GM20000 (cell line): ENCODE measurements at places on chromosomes 3 and 15.

GRCh38 chr15:57118013-57118799 lies 199.8 kb downstream of the TCF12 start:
- no peak for DNase-seq

- DNase-seq, result no peak
Measured at GRCh38 chr3:115899535-115899934, 276.2 kb downstream of the GAP43 start.

- no peak for DNase-seq
Measured at GRCh38 chr3:171715155-171715554, 95.1 kb downstream of the PLD1 start.

GRCh38 chr3:118943597-118943996 lies 91.0 kb downstream of the IGSF11 start:
- DNase-seq, result no peak

DNA sequence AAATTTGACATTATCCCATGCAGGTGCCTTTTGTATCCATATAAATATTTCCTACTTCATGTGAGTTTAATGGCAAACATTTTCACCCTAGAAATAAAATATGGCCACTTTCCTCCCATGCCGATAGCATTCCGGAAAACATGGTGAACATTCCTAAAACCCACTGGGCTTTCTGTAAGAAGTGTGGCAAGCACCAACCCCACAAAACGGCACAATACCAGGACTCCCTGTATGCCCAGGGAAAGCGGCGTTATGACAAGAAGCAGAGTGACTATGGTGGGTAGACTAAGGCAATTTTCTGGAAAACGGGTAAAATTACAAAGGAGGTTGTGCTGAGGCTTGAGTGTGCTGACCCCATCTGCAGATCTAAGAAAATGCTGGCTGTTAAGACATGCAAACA lies 7.6 kb downstream of the ANXA2 start:
- no peak for DNase-seq

DNA sequence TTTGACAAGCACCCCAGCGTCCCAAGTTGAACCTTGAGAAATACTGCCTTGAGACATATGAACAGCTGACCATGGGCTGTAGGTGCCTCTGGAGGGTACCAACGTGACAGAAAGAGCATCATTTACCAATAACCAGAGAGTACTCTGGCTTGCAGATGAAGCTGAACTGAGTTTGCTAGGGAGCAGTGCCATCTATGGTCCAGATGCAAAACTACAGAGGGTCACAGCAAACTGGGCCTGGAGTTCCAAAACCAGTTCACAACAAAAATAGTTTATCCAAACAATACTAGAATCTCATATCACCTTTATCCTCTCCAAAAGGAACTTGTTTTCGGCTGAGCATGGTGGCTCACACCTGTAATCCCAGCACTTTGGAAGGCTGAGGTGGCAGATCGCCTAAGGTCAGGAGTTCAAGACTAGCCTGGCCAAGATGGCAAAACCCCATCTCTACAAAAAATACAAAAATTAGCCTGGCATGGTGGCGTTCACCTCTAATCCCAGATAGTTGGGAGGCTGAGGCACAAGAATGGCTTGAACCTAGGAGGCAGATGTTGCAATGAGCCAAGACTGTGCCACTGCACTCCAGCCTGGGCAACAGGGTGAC lies 69.3 kb downstream of the CHAC1 start:
- peak; percentile 38 for DNase-seq

GRCh38 chr15:58139989-58140522 lies 1.9 kb downstream of the AQP9 start:
- no peak for DNase-seq

DNA sequence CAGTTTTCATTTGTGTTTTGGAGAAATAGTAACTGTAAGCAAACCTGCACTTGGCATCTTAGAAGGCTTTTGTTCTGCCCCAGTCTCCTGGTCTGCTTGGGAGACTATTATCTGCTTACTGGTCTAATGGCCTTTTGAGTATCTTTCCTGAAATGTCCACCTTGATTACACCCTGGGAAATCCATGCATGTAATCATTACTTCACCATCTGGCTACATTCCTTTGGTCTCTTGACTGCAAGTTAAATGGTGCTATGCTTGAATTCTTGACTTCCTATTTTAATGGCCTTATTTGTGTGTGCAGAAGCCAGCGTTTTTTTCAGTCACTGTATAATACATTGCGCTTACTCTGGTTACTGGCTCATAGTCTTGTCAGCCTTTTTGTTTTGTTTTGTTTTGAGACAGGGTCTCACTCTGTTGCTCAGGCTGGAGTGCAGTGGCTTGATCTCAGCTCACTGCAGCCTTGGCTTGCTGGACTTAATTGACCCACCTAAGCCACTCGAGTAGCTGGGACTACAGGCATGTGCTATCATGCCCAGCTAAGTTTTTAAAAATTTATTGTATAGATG lies 30.0 kb downstream of the CHD2 start:
- no peak for DNase-seq

DNA sequence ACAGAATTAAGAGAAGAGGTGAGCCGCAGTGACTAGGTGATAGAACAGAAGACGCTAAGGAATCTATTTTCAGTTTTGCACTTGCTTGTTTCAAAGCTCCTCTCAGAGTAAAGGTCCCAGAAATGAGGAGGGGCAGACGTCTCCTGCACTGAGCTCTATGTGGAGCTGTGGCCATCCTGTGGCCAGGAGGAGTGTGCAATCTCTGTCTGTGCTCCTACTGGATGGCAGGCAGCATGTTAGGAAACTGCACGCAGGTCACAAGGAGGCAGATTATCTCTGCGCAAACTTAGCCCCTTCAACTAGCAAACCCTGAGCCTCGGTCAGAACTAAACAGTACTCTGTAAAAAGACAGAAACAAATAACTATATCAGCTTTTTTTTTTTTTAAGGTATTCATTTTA lies 31.1 kb upstream of the PPIB start:
- no peak for DNase-seq

- DNase-seq, result no peak
Measured at GRCh38 chr3:14411988-14412387, 9.6 kb downstream of the SLC6A6 start.

DNA sequence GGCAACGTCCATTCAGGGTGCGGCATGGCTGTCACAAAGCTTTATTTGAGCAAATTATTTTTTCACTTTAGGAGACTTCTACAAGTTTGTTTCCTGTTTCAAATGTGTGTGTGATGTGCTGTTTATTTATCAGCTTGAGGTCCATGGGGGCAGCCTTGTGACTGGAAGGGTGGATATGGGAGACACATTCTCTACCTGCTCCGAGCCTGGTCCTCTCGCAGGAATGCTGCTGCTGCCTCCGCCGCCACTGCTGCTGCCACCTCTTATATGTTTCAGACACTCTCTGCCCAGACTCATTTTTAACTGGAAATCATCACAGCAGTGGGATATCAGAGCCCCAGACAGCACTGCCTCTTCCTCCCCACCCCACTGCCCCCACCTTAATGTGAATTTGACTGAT lies 83.5 kb upstream of the PXYLP1 start:
- no peak for DNase-seq

DNA sequence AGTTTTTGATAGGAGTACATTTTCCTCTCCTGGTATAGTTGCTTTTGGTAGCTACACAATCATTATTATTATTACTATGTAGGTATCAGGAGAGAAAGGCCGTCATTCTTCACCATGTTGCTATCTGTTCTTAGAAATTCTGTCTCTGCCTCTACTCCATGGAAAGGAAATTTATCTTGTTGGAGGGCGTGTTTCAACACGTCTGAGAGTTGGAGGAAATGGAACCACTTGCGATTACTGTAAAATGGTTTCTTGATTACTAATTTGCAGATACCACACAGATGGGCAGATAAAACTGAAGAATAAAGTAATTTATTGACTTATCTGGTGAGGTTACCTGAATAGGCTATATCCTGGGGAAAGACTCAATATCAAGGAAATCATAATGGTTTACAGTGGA lies 488.4 kb downstream of the NR2F2 start:
- no peak for DNase-seq

- no peak for DNase-seq
Measured at GRCh38 chr15:29903785-29904464, 81.7 kb upstream of the TJP1 start.

DNA sequence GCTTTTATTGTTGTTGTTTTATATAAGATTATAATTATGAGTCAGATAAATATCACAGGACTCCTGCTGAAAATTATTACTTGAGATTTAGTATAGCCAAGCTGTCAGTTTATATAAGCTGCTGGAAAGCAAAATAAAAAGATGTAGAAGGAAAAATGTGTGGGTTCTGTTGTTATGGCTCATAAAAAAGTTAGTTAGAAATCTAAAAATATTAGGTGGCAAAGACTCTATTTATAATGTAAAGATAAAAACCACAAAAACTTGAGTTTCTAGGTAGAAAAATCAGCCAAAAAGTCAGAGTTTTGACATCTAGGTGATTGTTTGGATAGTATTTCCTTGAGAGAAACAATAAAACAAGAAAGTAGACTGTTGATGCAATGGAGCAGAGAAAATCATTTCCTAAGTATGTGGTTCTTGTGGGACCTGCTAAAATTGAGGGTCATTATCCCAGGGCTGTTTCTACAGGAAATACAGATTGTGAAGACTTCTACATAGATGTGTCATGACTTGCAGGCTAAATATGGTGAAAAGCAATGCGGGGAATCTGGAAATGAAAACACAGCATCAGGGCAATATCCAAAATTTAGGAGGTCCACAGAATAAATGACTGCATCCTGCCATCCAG lies 1109.6 kb upstream of the CADM2 start:
- no peak for DNase-seq

- DNase-seq, result no peak
Measured at GRCh38 chr15:70447928-70448698, 315.2 kb downstream of the UACA start.

DNA sequence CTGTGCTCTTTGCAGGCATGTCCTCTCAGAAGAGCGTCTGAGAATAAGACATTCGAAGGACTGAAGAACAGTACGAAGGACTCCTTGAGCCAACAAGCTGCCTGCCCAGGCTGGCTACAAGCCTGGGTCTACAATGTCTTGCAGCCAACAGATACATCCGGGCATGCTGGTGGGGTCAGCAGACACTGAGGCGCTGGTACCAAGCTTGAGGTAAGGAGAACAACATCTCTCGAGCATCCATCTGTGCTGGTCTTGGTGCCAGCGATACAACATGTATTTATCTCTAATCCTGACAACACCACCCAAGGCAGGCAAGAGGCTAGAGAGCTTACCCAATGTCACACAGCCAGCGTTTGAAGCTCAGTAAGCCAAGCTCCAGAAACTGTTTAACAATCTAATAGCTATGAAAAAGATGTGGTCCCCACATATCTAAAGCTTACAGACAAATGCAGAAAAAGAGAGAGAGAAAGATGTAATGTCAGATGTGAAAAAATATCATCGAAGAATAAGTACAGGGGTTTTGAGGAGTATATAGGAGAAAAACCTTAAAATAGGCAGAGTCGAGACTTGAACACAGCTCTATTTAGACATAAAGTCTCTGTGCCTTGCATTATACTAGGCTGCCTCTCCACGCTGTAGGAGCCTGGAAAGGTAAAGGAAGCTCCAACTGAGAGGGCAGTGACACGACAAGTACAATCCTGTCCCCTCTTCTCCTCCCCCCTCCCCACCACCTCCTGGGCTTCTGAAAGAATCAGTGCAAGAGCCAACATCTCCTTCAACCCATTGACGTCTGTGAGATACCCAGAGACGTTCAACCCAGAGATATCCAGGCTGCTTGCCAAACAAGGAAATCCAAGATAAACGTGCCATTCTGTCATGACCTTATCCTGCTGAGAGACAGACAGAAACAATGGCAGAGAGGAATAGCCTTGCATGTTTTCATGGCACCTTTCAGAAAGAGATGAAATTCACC lies 39.4 kb downstream of the WWTR1 start:
- no peak for DNase-seq

DNA sequence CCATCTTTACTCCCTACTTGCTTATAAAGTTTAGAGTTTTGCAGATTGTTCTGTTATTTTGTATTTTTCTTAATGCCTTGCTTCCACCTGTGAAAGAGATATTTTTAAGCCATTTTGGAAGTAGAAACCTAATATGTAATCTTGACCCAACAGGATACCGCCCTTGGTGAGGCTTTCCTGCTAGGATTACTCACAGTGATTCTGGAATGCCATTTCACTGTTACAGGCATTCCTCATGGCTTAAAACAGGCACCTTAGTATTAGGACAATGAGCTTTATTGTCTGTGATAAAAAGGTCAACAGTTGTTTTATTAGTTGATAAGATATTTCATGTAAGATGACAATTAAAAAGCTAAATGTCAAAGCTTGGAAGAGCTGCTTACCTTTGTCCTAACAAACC lies 58.2 kb downstream of the PHLDB2 start:
- no peak for DNase-seq

DNA sequence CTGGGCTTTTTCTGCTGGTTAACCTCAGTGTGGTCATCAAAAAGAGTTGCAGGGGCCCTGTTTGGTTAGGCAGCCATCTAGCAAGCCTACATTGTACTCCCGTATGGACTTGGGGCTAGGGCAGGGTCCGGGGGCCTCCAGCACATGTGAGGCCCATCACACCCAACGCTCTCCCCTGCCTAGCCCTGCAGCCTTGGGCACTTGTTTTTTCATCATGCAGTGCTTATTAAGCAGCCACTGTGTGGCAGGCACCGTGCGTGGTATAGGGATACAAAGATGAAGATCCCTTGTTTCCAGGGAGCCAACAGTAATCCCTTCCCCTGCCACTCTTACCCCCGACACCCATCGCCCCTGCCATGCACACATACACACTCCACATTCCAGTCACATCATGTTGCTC lies 14.2 kb downstream of the MRAS start:
- DNase-seq, result no peak

DNA sequence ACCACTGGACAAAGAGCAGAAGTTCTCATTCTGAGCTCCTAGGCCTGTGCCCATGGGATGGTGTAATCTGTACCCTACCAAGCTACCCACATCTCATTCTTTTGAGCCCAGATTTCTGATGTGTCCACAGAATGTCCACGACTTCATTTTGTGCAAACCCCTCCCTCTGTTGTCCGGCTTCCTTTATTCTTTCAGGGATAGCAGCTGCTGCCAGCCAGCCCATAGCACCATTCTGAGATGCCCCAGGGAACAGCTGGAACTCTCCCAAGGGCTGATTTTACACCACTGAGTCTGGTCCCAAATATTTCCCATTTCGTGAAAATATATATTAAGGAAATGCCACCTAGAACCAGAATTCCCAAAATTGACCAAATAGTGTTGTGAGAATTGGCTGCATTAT lies 236.6 kb downstream of the SATB1 start:
- DNase-seq, result no peak

- DNase-seq, result no peak
Measured at GRCh38 chr3:117616227-117616626, 906.6 kb downstream of the TUSC7 start.

- DNase-seq, result no peak
Measured at GRCh38 chr3:110344897-110345767, 726.5 kb upstream of the NECTIN3 start.

DNA sequence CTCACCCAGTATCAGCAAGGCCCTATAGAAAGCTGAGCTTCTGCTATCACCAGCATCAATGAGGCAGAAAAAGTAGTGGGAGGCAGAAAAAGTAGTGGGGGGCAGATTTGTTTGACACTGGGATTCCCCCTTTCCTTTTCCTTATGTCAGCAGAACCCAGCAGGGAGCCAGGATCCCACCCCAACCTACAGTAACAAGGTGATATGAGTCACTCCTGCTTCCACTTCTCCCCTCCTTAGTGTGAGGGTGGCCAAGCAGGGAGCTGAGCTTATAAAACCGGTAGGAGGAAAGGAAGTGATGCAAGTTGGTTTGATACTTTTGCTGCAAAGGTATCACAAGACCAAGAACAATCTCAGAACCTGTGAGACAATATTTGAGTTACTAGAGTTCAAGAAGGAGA lies 128.7 kb downstream of the SCAPER start:
- no peak for DNase-seq

- DNase-seq, result no peak
Measured at GRCh38 chr3:32155117-32155516, 48.7 kb downstream of the GPD1L start.
